ENCODE measurements at places on chromosomes 11 and 22. TPM values are rescaled to one million over a fixed set of nuclear protein-coding genes. Genes with fewer than 3 reads are reported as not detected.
A peak's percentile ranks its signal among the peaks of the same experiment; 100 is the strongest.

DNA sequence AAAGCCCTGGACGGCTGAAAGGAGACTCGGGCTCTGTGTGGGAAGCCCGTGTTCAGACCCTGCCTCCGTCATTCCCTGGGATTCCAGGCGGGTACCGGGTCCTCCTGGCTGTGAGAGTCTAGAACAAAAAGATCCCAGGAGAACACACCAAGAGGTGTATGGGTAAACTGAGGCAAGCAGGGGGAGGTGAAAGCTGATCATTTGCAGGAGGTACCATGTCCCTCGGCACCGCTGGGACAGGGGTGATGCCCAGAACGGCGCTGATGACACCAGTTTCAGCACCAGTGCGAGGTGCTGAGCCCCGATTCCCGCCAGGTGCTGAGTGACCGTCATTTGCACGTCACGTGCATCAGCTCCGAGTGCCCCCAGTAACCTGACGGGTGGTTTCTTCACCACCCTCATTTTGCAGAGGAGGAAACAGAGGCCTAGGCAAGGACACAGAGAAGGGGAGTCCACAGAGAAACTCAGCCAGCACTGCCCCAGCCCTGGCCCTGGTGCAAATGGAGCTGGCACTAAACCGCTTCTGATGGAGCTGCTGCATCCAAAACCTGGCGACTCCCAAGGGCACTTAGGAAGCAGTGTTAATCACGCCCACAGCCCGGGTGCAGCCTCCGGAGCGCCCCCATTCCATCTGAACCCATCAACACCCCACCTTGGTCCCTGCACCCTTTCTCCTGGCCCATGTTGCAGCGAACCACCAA lies 16.8 kb downstream of the MACROD1 start:
- DNase-seq, result no peak

DNA sequence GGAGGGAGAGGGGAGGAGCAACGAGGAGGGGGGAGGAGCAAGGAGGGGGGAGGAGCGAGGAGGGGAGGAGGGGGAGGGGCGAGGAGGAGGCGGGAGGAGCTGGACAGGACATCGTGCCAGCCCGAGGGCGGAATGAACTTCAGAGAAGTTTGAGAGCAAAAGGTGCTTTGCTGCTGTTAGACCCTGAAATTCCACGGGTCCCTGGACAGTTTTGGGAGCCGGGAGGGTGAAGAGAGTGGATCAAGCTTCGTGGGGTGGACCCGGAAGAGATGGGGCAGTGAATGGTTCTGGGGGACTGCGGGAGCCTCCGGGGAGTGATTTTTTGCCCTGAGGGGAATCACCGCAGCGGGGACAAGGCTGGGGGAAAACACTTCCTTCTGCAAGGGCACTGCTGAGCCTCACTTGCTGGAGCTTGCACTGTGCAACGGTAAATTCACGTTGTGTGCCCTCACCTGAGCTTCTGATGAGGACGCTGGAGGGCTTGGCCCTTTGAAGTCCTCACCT lies 10.7 kb upstream of the NLRP6 start:
- DNase-seq, result peak; percentile 71

- peak; percentile 88 for DNase-seq
Observed at GRCh38 chr22:41532908-41533825, 11.1 kb downstream of the POLR3H start.

DNA sequence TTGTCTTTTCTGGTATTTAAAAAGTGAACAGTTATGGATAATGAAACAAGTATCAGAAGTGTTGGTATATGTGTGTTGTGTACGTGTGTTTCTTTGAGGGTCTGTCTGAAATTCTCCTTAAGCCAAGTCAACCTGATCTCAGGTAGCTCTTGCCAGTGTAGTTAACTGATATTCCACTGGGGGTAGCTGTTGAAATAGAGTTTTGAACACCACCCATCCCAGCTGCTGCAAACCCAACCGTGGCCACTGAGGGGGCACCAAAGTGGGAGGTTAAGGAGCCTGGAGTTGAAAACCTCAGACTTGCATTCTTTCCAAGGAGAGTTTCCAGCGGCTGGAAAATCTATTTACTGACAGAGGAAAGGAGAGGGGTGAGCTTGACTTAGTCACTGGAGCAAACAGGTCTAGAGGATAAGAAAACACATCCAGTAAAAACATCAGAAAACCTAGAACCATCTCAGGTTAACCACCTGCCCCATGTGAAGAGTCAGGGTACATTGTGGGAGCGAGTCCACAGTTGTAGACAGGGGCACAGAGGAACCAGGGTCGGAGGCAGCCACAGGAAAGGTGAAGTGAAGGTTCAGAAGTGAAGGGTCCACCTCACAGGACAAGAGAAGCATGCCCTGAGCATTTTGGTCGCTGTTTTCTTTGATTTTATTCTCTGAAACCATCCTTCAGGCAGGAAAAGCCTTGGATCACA lies 8.8 kb upstream of the CUL5 start:
- no peak for DNase-seq

GRCh38 chr11:5283882-5284281 lies 14.1 kb upstream of the HBE1 start:
- DNase-seq, result no peak

DNA sequence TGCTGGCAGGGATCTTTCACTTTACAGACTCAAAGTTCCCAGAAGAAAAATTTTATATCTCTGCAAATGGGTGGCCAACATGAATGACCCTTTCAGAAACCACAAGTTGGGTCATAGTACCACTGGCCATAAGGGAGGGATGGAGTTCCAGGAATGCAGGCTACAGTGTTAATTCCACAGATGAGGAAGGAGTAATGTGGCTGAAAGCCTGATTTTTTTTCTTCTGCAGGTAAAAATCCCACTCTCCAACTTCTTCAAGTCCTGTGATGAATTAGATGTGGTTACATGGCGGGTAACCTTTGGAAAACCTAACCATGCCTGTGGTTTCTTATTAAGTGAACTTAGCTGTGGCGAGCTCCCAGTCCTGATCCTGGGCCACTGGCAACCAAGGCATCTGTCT lies 103.2 kb downstream of the SLC1A2 start:
- no peak for DNase-seq

GRCh38 chr11:130592056-130592455 lies 143.6 kb downstream of the ADAMTS15 start:
- DNase-seq, result no peak

DNA sequence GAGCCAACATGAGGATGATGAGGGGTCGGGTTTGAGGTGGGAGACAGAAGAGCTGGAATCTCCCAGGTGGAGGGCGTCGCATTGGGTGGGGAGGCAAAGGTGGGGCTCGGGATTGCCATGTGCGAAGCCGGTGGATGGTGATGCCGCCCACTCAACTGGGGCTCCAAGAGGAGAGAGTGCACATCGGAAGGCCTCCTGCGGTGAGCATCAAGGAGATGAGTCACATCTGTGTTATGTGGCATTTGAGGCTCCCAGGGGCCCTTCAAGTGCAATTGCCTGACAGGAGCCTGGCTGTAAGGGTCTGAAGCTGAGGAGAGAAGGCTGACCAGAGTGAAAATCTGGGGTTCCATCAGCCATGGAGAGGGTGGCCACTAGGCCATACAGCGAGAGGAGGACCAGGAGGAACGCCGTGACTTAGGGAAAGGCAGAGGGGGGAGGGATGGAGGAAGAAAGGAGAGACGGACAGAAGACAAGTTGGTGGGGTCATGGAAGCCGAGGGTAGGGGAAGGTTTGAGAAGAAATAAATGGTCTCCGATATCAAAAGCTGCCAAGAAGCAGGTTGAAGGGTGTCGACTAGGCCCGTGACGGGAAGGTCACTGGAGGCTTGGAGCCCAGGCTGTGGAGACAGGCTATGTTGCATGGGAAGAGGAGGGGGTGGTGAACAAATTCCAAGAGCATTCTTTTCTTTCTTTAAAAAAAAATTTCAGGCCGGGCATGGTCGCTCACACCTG lies 21.3 kb downstream of the RASD2 start:
- DNase-seq, result no peak

DNA sequence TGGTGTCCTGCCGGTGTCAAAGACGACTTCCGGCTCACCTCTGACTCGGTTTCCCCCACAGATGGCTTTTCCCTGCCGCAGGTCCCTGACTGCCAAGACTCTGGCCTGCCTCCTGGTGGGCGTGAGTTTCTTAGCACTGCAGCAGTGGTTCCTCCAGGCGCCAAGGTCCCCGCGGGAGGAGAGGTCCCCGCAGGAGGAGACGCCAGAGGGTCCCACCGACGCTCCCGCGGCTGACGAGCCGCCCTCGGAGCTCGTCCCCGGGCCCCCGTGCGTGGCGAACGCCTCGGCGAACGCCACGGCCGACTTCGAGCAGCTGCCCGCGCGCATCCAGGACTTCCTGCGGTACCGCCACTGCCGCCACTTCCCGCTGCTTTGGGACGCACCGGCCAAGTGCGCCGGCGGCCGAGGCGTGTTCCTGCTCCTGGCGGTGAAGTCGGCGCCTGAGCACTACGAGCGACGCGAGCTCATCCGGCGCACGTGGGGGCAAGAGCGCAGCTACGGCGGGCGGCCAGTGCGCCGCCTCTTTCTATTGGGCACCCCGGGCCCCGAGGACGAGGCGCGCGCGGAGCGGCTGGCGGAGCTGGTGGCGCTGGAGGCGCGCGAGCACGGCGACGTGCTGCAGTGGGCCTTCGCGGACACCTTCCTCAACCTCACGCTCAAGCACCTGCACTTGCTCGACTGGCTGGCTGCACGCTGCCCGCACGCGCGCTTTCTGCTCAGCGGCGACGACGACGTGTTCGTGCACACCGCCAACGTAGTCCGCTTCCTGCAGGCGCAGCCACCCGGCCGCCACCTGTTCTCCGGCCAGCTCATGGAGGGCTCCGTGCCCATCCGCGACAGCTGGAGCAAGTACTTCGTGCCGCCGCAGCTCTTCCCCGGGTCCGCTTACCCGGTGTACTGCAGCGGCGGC lies 5.5 kb downstream of the B3GNT6 start:
- DNase-seq, result peak; percentile 53

GRCh38 chr11:46710821-46711269 lies 8.2 kb upstream of the F2 start:
- DNase-seq, result peak; percentile 72

DNA sequence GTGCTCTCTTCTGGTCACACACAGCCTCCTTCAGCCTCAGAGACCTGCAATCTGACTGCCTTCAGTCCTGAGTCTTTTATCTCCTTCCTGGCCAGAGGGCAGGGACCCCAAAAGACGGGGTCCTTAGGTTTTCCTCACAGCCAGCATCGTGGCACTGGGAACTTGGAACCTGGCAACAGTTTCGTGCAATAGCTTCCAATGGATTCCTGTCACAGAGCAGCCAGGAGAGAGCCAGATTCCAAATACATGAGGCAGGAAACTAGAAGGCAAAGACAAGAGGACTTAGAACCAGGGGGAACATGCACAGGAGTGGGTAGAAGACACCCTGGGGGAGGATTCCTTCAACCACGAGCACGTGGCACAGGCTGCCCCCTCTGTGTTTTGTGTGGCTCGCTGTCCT lies 48.6 kb downstream of the C11orf91 start:
- DNase-seq, result no peak

- DNase-seq, result no peak
Observed at GRCh38 chr11:132054822-132055221, 684.4 kb downstream of the NTM start.

DNA sequence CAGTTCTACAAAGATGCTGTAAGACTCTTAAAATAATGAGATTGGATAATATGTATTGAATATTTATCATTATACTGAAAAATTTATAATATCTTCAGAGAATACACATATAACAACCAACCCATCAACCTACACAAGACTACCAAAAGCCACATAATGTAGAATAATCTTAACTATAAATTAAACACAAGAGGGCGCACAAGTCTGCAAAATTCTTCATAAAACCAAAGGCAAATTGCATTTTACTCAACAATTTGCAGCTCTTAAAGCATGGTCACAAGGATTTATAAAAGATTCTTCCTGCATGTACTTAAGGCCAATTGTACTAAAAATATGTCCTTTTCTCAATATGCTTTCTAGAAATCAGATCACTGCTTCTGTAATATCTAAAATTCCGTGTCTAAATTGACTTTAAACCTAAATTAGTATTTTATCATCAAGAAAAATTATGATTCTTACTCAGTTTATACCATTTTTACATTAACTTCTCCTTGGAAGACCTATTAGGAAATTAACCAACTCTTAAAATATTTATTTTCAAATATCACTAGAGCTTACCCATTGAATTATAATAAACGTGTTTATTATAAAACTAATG lies 79.0 kb downstream of the TTC28 start:
- DNase-seq, result no peak

- no peak for DNase-seq
Observed at GRCh38 chr11:105244160-105244825, 104.7 kb upstream of the CARD18 start.

DNA sequence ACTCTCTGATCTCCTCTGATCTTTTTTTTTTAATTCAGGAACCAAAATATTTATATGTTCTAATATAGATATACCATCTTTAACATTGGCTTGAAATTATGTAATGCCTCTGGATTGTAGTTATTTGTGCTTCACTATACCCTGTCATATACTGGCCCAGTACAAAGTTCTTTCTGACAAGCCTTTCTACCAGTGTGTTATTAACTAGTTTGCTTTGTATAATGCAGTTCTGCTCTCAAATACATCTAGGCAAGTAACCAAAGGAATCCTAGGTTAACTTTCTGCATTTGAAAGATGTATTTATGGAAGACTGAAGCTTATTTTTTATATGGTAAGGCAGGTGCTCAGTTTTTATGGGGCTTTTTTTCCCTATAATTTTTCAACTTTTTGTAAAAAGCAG lies 36.1 kb downstream of the ARHGEF12 start:
- no peak for DNase-seq

DNA sequence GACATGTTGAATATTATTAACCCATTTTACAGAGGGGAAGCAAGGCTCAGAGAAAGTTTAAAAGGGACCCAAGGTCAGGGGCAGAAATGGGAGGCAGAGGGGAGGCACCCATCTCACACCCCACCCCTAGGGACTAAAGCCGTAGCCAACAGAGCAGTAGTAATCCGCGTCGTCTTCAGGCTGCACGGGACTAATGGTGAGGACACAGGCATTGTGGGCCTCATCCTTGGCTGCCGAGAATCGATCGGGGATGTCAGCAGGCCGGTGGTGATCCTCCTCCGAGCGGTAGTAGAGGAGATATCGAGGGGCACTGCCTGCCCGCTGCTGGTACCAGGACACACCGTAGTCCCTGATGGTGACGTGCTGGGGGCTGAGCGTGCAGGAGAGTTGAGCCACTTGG lies 1.5 kb downstream of the VPREB3 start:
- DNase-seq, result no peak

GRCh38 chr11:8259306-8259959 lies 4.2 kb downstream of the LMO1 start:
- no peak for DNase-seq

GRCh38 chr11:81112718-81113117 lies 1620.9 kb downstream of the FAM181B start:
- no peak for DNase-seq

E2F8 gene
- total RNA-seq, result 2.0 TPM

UPK2 gene
- not detected for total RNA-seq

OR5D13 gene
- total RNA-seq, result not detected

CCDC73 gene
- not detected for total RNA-seq

SLC22A9 gene
- total RNA-seq, result not detected

ZNF214 gene
- 1.9 TPM for total RNA-seq

ABCG4 gene
- 1.5 TPM for total RNA-seq

Data from Right ventricle myocardium superior (tissue), 1 donor.